ENCODE measurements at places on chromosomes 4 and X. TPM values are rescaled to one million over a fixed set of nuclear protein-coding genes. Genes with fewer than 3 reads are reported as not detected.

The NHS gene
- total RNA-seq = 0.59 TPM

The TMEM271 gene
- total RNA-seq = not detected

The CABS1 gene
- total RNA-seq = not detected

The NSUN7 gene
- 9.8 TPM for total RNA-seq

The TMEM129 gene
- total RNA-seq = 75.4 TPM

The GPRASP1 gene
- 11.4 TPM for total RNA-seq

The ARMCX1 gene
- 33.4 TPM for total RNA-seq

The ODAM gene
- total RNA-seq = not detected

The ADH7 gene
- not detected for total RNA-seq

The NMU gene
- total RNA-seq = not detected

The PRRG3 gene
- total RNA-seq = 1.7 TPM

The NAP1L5 gene
- total RNA-seq = 5.2 TPM

The STATH gene
- total RNA-seq = not detected
